ENCODE measurements at places on chromosomes 3 and 15.

DNA sequence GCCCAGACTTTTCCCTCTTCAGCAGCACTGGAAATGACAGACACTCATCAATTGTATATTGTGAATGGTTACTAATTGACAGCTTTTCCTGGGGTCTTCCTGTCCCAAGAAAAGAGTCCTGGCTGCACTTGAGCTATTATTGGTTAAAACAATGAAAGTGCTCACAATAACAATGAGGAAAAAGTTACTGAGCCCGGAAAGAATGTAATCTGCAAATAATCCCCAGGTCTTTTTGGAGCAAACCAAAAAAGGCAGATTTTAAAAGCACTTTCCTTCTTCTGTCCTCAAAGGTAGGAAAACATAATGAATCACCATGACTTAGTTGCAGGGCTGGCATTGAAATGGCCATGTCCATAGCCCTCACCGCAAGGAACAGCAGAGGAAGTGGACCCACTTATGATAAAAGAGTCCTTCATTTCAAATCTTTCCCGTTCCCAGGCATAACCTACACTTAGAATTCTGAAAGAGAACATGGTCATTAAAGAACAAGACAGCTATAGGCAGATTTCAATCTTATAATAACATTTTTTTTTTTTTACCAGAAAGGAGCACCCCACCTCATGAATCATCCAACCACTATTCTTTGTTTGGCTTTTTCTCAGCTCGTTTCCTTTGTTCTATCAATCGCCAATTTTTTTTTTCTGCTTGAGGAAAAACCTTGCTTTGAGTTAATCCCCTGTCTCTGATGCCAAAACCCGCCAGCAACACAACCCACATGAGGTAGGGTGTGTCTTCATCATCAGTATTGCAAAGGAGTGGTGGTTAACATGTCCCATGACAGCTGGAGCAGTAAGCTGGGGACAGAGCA is 35.5 kb upstream of the ATP1B3 start:
- no peak for DNase-seq

- DNase-seq = no peak
Measured at GRCh38 chr3:37890522-37890921, 28.8 kb downstream of the CTDSPL start.

DNA sequence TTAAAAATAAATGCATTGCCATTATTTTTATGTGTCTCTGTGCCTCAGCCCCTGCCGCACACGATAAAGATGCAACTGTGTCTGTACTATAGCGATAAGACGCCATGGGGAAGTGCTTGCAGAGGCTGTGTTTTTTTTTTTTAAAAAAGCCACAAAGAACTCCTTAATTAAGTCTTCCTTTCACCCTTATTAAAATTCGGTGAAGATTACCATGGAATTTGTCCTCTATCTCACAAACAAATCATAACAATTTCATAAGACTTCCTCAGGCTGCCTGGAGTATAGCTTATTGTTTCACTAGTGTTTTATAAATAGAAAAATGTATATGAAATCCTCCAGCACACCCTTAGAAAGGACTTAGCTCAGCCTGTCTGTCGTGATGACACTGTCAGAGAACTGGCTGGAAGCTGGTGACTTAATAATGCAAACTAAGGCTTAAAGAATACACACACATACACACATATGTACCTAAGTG is 374.8 kb upstream of the SLCO3A1 start:
- no peak for DNase-seq

DNA sequence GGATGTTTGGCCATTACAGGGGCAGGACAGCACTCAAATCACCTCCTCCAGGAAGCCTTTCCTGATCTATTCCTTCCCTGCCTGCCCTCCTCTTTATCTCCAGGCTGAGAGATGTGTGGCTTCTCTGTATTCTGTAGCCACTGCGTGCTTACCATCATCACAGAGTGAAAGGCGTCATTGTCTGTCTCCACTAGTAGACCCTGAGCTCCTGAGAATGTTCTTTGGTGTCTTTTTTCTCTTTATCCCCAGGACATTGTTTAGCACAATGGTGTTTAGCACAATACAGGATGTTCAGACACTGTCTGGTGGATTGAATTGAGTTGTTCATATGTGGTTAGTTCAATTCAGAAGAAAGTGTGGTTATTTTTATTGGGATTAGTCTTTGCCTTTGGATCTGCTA is 26.2 kb upstream of the LARS2 start:
- no peak for DNase-seq

GRCh38 chr15:68551296-68551635 is 27.5 kb upstream of the CORO2B start:
- no peak for DNase-seq

DNA sequence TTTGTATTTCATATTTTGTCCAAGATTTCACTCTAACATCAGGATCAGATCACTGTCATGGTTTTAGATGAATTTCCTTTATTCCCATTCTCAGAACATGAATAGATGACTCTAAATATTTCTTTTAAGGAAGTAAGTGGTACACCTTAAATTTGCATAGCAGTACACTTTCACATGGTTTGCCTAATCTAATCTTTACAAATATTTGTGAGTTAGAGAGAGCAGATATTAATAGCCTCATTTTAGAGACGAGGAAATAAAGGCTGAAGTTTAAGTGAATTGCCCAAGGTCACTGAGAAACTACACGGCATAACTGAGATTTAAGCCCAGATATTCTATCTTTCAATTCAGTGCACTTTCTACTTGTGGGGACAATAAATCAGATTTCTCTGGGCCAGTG is 14.2 kb downstream of the TERC start:
- no peak for DNase-seq

- DNase-seq = no peak
Measured at GRCh38 chr3:150260398-150260710, 147.7 kb upstream of the TSC22D2 start.

DNA sequence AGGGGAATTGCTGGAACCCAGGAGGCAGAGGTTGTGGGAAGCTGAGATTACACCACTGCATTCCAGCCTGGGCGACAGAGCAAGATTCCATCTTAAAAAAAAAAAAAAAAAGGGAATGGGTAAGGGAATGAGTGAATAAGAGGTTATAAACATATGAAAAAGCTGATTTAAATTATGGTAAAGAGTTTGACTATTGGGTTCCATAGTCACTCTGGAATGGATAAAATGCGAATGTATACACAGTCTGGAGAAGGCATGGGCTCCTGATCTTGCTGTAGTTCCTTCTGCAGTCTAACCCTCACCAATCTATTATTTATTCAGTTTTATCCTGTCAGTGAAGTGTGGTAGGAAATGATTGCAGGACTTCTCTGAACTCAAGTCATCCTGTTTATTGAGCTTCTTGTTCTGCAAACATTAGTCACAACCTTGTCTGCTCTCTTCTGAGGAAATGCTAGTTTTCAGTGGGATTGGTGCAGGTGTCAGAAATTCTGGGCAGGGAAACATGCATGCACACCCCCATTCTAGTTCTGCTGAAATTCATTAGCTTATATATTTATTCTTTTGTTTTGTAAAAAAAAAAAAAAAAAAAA is 190.9 kb upstream of the CFAP20DC start:
- DNase-seq = no peak

DNA sequence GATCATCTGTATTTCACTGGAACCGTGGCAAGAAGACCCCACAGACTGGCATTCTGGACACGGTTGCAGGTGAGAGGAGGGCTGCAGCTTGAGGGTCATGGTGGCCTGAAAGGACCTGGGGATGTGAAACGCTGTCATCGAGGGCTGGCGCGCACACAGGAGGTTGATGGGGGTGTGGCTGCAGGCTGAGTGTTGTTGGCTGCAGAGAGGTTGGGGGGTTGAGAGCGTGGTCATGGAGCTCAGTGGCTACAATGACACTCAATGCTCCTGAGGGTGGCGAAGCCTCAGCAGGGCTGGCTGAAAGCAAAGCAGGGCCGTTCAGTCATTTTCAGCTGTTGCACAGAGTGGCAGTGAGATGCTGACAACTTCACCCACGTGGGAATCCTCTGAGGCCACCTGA is 21.0 kb downstream of the CPN2 start:
- DNase-seq = no peak

DNA sequence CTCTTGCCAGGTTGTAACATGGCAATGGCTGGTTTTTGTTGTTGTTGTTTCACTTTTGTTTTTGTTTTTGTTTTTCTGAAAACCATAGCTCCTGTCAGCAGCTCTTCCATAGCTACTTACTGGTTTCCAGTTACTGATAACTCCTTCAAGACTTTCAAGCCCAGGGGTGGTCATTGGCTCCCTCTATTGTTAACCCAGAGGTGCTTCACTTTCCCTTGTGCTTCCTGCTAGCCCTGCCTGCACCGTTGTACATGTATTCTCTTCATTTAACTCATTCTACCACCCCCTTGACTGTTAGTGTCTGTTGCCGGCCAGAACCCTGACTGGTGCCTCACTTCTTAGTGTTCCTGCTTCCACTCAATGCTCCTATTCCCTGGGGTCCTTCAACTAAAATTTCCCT is 4.2 kb upstream of the TRAT1 start:
- peak; percentile 14 for DNase-seq

DNA sequence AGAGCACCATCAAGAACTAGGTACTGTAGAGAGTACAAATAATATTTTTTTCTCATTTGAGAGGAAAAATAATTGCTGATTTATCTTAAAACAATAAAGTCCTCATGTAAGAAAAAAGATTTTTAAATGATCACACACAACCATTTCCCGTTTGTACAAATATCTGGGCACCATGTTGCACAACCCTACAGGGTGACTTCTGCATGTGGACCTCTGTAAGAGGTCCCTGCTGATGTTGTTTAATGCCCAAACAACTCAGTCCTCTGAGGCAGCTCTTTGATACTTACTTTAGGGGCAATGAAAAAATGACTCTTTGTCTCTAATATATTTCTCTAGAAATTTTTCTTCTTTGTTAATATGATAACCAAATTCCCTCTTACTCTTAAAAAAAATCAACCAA is 168.1 kb upstream of the SATB1 start:
- no peak for DNase-seq

GRCh38 chr3:89847955-89848354 is 740.5 kb downstream of the EPHA3 start:
- no peak for DNase-seq

GRCh38 chr3:44712455-44713075 is at the start of gene ZNF502:
Gene ZNF502 (plus strand): TSS chr3:44712660. CDS start chr3:44720262, 7,602 bp downstream.
- peak; percentile 80 for DNase-seq

- DNase-seq = no peak
Measured at GRCh38 chr3:50416736-50417636, 57.7 kb upstream of the TMEM115 start.

DNA sequence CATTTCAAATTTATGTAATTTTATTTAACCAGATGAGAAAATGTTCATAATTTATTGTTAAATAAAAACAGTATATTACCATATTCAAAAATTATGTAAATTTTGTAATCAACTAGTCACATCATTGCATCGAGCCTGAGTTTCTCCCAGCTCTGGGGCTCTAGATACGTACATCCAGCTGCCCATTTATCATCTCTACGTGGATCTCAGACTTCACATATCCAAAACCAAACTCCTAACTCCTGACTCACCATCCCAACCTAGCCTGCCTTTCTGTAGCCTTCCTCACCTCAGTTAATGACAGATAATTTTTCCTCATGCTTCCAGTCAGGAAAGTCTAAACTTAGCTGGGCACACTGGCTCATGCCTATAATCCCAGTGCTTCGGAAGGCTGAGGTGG is 194.8 kb downstream of the SSR3 start:
- DNase-seq = no peak

DNA sequence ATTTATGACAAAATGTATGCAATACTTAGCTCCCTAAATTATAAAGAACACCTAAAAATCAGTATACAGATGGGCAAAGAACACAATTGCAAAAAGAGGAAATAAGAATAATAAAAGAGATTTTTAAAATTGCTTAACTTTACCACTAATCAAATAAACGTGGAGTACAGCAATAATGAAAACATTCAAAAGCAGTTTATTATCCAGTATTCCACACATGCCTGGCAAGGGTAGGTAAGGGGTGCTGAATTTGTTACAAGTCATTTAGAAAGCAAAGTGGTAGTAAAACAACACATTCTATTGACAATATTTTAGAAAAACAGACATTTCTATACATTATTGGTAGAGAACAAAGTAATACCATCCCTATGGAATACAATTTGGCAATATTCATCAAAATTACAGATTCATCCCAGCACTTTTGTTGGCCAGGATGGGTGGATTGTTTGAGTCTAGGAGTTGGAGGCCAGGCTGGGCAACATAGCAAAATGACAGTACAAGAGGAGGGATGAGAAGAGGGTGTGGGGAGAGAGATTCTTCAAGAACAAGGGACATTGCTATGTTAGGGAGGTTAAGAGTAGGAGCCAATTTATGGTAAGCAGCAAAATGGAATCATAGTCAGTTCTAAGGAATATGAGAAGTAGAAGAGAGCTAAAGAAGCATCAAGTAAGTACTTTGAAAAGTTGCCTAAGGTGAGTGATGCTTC is 3.7 kb upstream of the ACKR4 start:
- no peak for DNase-seq

DNA sequence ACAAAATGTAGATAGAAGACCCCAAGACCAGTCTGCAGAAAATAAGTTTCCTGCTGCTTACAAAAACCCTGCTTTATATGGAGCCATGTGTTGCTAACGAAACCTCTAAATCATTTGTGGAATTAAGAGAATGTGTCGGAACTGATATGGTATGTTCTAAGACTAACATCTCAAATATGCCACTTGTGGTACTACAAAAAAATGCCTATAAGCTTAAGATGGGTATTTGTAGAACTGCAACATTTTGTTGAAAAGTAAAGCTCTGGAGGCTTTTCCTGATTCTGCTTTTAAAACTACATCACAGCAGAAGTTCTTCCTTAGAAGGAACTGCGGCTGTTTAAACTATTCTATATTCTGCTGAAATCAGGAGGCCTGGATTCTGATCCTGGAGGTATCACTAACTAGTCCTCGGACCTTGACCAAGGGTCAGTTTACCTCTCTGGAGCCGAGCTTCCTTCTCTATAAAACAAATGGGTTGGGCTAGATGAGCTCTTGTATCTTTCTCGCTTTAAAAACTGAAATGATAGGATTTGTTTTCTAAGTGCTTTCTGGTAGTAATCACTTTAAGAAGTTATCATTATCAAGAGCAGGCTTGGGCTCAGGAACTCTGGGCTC is 74.9 kb downstream of the RAD18 start:
- DNase-seq = no peak

- no peak for DNase-seq
Measured at GRCh38 chr3:195105389-195105788, 165.6 kb downstream of the XXYLT1 start.

- DNase-seq = peak; percentile 27
Measured at GRCh38 chr3:50674349-50675178, at the start of gene DOCK3. Gene DOCK3 (plus strand): TSS chr3:50674927. CDS start chr3:50675264, 337 bp downstream.

DNA sequence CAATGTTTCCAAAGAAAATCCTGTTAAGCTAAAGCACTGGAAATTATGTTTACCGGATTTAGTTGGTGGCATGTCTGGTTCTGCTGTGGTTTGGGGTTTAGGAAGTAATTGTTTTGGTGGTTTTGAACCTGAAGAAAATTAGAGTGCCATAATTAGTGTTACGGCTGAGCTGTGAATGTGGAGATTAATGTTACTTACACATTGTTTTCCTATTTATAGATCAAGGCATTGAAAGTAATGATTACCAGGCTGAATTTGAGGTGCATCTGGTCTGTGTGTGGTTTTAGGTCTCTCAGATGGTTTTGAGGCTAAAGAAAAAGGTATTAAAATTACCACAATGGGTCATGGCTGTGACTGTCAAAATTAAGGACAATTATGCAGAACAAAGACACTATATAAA is 128.9 kb downstream of the TFG start:
- DNase-seq = no peak
